ENCODE measurements at places on chromosomes 6 and 20. TPM values are rescaled to one million over a fixed set of nuclear protein-coding genes. Genes with fewer than 3 reads are reported as not detected.

GRCh38 chr20:23939063-23939462 is 49.5 kb downstream of the GGTLC1 start:
- DNase-seq: no peak

MATN4 gene
- total RNA-seq: not detected

TMEM170B gene
- total RNA-seq: 15.0 TPM

DNA sequence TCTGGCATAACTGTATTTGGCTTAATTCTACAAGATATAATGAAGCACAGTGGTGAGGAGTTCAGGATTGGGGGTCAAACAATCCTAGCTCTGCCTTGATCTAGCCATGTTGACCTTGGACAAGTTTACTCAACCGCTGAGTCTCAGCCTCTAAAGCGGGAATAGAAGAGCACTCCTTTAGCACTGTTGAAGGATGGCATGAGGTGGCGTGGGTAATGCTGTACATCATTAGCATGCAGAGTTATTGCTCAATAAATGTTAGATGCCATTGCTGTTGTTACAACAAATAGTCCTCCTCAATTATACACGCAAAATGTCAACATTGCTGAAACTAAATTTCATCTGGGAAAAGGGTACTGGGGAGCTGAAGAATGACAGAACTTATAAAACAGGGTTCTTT is 78.6 kb downstream of the KIF13A start:
- DNase-seq: no peak

- DNase-seq: no peak
Observed at GRCh38 chr20:37526238-37526838, 1.3 kb downstream of the BLCAP start.
